ENCODE measurements at places on chromosomes 3 and 15.
A peak's percentile ranks its signal among the peaks of the same experiment; 100 is the strongest.

GRCh38 chr3:121111914-121112612, 204.1 kb downstream of the STXBP5L start:
- no peak for DNase-seq

GRCh38 chr3:12345584-12346494, 57.0 kb downstream of the PPARG start:
- no peak for DNase-seq

- peak; percentile 25 for DNase-seq
Measured at GRCh38 chr3:43363621-43364266, 77.4 kb downstream of the SNRK start.

DNA sequence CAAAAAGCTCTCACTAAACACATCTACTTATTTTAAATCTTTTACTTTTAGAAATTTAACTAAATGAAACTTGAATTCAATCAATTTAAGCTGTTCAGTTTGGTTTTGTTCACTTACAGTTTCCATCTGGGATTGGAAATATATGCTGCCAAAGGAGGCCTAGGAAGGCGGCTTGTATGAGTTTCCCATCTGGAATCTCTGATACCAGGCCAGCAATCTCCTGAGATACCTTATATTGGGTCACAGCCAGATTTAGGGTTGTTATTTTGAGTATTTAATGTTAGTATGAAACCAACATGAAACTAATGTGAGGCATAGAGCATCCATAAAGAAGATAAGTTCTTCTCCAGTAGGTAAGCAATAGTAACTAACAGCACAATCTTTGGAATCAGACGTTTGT, 94.6 kb downstream of the GMNC start:
- no peak for DNase-seq

- no peak for DNase-seq
Measured at GRCh38 chr3:63976872-63977200, 46.5 kb downstream of the PSMD6 start.

- DNase-seq: no peak
Measured at GRCh38 chr15:70095408-70096214, 2.1 kb downstream of the TLE3 start.

GRCh38 chr15:88637841-88638625, 783 bp upstream of the ISG20 start:
- DNase-seq: no peak

GRCh38 chr3:3296979-3297381, 117.5 kb upstream of the CRBN start:
- no peak for DNase-seq

GRCh38 chr15:48939648-48940047, 24.1 kb downstream of the SHC4 start:
- DNase-seq: peak; percentile 78

GRCh38 chr3:49500205-49500731, 30.2 kb downstream of the DAG1 start:
- no peak for DNase-seq

DNA sequence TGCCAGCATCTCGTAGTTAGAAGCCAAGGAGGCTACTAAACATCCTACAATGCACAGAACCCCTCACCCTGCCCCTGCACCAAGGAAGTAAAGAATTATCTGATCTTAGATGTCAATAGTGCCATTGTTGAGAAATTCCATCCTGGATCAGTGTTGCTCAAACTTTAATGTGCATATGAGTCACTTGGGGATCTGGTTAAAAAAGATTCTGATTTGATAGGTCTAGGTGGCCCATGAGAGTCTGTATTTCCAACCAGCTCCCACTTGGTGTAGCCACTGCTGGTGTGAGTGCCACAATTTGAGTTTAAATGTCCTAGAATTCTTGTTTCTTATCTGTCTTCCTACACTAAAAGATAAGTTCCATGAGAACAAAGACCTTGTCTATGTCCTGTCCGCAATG, 43.7 kb downstream of the TMEM45A start:
- no peak for DNase-seq

DNA sequence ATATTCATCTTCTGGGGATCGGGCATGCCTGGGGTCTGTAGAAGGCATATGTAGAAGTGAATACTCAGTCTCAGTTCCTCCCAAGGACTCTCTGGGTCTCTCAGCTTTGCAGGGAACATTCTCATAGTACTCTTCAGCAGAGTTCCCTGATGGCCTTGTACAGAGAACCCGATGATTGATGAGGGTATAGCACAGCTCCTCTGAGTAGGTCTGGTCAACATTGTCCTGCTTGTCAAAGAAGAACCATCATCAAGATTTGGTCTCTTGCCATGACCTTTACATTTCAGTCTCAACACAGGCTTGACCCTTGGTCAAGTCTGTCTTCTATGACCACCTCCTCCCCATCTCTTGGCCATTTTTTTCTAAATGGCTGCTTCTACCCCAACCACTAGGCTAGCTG, 9.5 kb downstream of the GCSAM start:
- no peak for DNase-seq

- no peak for DNase-seq
Measured at GRCh38 chr3:71984843-71985613, 200.1 kb upstream of the PROK2 start.

DNA sequence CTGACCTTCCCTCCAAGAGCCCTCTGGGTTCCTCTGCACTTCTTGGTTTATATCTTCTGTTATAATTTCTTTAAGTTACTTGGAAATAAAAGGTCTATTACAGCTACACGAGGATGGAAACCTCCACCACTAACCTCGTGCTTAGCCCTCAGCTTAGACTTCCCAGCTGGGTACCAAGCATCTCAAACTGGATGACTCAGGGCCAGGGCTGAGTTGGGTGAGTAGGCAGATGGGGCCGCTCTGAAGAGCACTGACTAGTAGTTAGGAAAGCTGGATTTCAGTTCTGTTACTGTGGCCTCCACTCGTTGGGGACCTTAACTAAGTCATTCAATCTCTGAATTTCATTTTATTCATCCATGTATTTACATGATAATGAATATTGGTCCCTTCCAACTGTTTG, 1036.6 kb downstream of the IGSF11 start:
- DNase-seq: no peak

GRCh38 chr15:43905755-43906154, 79.0 kb downstream of the WDR76 start:
- DNase-seq: no peak

- no peak for DNase-seq
Measured at GRCh38 chr3:177611752-177612334, 414.6 kb upstream of the TBL1XR1 start.

DNA sequence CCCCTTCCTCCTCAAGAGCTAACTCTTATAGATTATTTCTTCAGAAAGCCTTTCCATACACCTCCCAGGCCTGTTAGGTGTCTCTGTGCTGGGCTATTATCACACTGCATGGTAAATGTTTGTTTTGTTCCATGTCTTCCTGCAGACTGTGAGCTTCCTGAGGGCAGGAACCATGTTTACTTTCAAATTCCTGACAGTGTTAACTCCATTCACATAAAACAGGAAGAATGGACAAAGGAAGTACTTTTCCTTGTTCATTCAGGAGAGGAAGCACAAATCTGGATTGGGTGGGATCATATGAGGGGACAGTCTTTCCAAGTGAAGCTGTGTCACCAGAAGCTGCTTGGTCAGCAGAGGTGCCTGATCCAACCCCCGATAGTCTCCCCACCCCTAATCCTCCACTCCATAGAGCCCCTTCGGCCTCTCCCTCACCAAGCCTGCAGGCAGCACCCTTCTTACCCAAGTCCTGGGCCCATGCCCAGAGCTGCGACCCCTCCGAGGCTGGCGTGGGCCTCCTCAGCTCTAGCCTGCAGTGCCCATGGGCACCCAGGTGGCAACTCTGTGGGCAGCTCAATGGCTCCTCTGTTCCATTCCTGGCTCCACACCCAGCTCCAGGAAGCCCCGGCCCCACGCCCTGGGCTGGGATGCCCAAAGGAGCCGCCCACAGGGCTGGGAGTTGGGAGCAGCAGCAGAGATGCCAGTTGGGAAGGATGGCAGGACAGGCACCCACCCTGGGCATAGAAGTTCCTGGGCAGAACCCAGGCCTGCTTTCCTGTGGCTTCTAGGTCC, 6.9 kb downstream of the SHF start:
- DNase-seq: no peak

DNA sequence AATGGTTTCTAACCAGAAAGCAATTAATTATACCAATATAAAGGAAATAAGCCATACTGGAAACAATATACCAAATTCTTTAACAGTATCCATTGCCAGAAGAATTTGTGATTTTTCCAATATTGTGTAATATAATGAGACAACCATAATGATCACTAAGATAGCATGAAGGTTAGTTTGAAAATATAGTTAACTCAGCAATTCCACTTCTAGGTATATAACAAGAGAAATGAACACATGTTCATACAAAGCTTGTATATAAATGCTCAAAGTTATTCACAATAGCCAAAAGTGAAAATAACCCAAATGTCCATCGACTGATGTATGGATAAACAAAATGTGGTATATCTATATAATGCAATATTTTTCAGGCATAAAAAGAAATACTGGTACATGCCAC, 369.1 kb downstream of the TBC1D5 start:
- no peak for DNase-seq

Measured in AG09319 (cell line).